ENCODE measurements at places on chromosomes 3 and 15. TPM values are rescaled to one million over a fixed set of nuclear protein-coding genes. Genes with fewer than 3 reads are reported as not detected.

- no peak for DNase-seq
Measured at GRCh38 chr3:182524711-182525401, 268.4 kb upstream of the ATP11B start.

- no peak for DNase-seq
Measured at GRCh38 chr3:31777092-31777491, 204.0 kb downstream of the OSBPL10 start.

Gene MNS1
- 2.3 TPM for total RNA-seq

DNA sequence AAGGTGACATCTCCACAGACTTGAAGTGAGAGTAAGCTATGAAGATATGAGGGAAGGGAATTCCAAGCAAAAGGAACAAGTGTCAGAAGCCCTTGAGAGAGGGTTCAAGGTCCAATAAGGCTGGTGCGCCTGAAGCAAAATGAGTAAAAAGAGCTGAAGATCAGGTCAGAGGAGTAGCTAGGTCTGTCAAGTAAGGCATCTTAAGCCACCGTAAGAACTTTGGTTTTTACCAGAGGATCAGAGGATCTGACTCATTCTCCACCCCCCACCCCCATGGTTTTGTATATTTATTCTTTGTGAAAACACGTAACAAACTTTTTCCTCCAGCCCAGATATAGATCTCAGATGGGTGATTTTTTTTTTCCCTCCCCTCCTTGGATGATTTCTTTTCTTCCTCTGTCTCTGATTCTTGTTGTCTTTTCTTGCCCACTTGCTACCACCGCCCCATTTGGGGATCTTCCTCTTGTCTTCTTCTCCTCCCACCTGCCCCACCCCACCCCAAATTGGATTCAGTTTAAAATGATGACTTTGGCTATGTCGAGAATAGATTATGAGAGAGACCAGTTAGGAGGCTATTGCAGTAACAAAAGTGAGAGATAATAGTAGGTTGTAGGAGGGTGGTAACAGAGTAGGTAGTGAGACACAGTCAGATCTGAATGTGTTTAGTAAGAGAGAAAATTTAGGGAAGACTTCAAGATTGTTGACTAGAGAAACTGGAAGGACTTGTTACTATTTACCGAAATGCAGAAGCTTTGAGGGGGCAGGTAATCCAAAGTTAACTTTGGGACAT, 6.1 kb downstream of the TRMT10C start:
- no peak for DNase-seq

Gene SEMA5B
- total RNA-seq: 0.29 TPM
